ENCODE measurements at places on chromosomes 5 and 9.

GRCh38 chr9:90290716-90291485 lies 351.7 kb downstream of the DIRAS2 start:
- DNase-seq: no peak

GRCh38 chr9:117521293-117521692 lies 106.4 kb upstream of the ASTN2 start:
- no peak for DNase-seq

- no peak for DNase-seq
Measured at GRCh38 chr9:90025816-90026215, 421.0 kb downstream of the GADD45G start.

- DNase-seq: peak; percentile 38
Measured at GRCh38 chr5:76641514-76642120, 18.4 kb upstream of the F2RL2 start.

DNA sequence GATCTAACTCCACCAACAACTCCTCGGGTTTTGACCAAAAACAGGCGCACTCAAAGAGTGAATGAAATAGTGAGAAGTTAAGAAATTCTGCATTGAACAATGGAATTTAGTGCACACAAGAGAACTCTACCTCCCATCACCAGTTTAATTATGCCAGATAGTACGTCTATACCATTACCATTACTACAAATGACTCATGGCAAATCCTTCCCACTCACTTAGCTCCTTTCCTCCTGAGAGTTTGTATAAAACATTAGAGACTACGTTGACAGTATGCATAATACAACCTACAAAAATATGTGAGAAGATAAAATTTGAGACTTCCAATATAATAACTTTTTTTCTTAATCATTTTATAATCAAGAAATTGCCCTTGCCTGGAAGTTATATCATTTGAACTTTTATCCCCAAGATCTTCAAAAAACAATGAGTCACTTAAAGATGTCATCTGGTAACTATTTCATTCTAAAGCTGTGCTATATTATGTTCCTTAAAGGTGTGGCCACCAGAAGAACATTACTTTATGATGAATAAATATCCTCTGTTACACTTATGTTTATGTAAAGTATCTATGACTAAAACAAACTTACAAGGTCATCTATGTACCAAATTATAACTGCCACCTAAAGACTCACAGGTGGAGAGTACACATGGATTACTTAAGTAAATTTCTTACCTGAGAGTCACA lies 297.9 kb upstream of the PTGER4 start:
- DNase-seq: no peak

- no peak for DNase-seq
Measured at GRCh38 chr9:137547687-137548543, 2.3 kb downstream of the PNPLA7 start.

GRCh38 chr5:65394087-65394486 lies 87.6 kb downstream of the ADAMTS6 start:
- DNase-seq: no peak

- no peak for DNase-seq
Measured at GRCh38 chr5:58148254-58148775, 311.6 kb downstream of the PLK2 start.

GRCh38 chr5:123582550-123583285 lies 70.7 kb downstream of the CSNK1G3 start:
- no peak for DNase-seq

DNA sequence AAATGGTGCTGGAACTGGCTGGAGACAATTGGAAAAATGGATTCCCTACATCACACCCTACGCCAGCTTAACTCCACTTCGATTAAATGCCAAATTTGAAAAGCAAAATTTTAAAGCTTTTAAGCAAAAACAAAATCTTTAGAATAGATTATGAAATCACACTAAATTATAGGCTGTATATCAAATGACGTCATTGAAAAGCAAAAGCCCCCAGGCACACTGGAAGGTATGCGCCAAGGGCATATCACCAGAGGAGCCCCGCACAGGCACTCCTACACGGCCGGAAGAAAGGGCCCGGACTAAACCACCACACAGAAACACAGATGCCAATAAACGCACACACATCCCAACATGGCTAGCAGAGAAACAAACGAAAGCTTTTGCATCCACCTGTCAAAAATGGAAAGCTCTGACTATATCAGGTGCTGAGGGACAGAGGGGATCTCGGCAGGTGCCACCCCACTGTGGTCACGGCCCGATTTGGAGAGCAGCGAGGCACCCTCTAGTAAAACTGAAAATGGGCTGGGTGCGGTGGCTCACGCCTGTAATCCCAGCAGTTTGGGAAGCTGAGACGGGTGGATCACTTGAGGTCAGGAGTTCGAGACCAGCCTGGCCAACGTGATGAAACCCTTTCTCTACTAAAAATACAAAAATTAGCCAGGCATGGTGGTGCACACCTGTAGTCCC lies 17.0 kb upstream of the MXD3 start:
- no peak for DNase-seq

DNA sequence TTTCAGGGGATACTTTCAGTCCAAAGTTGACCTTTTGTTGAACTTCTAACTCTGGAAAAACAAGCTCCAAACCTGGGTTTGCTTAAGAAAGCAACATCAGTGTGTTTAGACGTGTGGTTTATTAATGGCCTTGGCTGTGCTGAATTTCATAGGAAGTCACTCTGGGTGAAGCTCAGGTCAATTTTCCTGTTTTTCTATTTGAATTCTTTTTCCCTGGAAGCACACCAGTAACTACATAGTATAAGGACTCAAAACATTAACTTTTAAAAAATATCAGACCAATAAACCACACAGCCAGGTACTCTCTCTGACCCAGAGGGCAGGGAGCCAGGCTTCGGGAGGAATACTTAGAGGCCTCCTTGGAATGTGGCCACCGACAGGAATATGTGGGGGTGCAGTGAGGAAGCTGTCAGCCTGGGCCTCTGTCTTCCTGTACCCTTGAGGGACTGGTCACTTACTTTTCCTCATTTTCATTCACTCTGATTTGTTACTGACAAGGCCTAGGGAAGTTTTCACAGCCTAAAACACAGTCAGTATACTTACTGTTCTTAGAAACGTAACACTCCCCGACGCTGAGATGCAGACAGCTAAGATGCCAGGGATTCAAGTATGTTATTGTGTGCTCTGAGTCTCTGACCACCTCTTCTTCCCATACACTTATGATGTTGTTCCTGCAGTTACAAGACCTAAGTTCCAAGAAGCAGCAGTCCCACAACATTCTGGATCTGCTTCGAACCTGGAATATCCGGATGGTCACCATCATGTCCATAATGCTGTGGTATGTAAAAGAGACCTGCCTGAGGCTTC lies 18.9 kb downstream of the SLC22A5 start:
- DNase-seq: no peak

DNA sequence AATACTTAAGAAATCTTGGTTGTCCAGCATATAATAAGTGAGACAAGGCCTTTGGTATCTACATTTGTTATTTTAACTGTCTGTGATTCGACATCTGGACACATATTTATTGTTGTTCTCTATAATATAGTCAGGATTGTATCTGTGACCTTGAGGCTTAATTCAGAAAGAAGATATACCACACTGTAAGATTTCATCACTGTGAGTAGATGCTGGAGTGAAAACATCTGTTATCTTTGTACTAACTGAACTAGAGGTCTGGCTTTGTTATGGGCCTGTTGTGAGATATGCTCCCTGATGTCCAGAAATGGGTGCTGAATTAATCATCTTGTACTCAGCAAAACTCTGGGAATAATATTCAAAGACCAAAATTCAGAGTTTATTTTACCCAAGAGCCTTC lies 148.5 kb downstream of the ISOC1 start:
- no peak for DNase-seq

DNA sequence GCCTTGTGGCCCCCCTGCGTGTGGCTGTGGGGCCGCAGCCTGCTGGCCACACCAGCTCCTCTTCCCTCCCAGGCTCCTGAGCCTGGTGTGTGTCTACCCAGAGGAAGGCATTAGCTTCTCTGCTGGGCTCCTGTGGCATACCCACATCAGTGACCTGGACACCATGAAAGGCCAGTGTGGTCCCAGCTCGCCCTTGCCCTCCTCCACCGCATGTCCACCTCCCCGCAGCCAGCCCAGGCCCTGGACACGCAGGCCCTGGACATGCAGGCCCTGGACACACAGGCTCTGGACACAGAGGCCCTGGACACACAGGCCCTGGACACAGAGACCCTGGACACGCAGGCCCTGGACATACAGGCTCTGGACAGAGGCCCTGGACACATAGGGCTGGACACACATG lies 153.4 kb upstream of the PPP1R26 start:
- peak; percentile 9 for DNase-seq

DNA sequence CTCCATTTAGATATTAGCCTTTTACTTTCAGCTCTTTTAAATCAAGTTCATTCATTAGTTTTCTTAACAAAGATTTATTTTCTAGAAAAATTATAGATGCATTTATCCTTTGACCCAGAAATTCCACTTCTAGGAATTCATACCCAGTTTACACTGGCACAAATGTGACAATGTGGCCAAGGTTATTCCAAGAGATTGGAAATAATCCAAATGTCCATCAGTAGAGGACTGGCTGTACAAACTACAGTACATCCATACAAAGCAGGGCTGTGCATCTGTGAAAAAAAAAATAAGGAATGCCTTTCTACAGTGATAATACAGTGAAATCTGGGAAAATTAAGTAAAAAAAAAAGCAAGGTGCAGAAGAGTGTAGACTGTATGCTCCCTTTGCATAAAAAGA lies 149.2 kb downstream of the GABBR2 start:
- DNase-seq: no peak

GRCh38 chr5:102874054-102874453 lies 118.9 kb downstream of the PAM start:
- DNase-seq: no peak

DNA sequence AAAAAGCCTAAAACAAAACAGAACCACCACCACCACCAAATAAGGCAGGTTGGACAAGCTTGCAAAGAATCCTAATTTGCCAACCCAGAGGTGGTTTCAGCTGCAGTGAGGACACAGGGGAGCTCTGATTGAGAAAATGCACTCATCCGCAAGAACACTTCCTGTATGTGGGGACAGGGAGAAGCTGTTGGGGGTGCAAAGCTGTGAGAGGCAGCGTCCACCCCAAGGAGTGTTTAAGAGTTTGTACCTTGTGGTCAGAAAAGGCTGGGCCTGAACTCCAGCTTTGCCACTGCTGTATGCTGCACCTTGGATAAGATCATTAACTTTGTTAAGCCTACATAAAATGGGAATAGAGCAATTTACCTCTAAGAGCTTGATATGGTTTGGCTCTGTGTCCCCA lies 511.7 kb downstream of the BNC2 start:
- DNase-seq: no peak
